Liver (tissue), 10 donors: ENCODE measurements at places on chromosomes 12 and 14.

DNA sequence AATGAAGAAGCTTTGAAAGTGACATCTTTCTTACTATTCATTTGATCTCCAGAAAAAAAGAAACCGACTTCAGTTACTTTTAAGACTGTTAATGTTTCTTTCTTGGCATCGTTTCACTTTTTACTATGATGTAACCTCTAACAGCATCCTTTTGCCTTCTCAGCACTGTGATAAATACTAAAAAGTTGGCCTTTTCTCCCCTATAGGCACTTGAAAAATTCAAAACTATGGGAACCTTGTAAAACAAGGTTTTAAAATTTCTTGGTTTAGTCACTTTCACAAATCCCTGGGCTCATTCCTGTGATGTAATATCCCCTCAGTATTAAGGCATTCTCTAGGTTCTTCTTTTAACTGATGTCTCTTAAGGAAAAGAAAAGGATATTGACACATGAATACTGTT is 281.8 kb downstream of the EGLN3 start:
- no peak for DNase-seq

DNA sequence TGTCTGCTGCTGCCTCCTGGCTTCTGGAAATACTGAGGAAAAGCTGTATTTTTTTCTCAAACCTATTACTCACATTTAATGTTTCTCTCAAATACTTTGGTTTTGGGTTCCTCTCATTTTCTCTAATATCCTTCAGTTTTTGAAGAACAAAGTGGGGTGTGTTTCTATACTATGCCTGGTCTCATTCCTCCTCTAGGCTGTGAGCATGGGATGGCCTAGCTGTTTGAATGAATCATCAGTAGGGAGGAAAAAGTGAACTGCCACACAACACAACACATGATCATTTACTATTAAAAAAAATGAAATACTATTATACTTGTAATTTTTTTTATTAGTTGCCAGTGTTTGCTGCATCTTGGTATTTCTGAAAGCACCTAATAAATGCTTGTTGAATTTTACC is 11.3 kb upstream of the SMCO3 start:
- DNase-seq = no peak

DNA sequence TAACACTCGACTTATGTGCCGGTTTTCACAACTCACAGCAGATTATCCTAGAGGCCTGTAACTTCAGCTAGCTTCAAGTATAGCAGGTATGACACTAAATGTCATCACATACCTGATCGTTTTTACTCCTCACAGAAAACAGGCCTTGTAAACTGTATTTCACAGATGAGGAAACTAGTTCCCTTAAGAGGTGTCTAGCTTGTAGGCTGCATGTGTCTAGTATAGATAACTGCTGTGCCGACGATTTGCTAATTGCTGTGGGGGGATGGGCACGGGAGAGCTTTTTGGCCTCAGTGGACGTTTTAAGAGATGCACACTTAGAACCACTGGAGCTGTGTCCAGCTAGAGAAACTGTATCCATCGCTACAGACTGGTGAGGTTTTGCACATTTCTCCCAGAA is 78.8 kb downstream of the PAPOLA start:
- no peak for DNase-seq

DNA sequence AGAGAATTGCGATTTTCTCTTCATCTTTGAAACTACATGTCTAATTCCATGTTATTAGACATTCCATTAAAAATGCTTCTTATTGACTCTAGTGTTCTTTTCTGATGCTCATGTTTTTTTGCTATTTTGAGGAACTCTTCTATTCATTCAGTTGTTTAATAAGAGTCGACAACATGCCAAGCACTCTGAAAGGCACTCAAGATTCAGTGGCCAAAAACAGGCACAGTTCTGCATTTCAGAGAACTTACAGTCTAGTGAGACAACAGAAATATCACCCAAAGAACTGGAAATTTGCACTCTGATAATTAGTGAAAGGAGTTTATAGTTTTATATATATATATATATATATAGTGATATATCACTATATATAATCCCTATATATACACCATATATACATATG is 111.7 kb downstream of the TSHR start:
- DNase-seq = no peak

- no peak for DNase-seq
These were observed 155.6 kb downstream of the SLC6A15 start for GRCh38 chr12:84756961-84757360.

DNA sequence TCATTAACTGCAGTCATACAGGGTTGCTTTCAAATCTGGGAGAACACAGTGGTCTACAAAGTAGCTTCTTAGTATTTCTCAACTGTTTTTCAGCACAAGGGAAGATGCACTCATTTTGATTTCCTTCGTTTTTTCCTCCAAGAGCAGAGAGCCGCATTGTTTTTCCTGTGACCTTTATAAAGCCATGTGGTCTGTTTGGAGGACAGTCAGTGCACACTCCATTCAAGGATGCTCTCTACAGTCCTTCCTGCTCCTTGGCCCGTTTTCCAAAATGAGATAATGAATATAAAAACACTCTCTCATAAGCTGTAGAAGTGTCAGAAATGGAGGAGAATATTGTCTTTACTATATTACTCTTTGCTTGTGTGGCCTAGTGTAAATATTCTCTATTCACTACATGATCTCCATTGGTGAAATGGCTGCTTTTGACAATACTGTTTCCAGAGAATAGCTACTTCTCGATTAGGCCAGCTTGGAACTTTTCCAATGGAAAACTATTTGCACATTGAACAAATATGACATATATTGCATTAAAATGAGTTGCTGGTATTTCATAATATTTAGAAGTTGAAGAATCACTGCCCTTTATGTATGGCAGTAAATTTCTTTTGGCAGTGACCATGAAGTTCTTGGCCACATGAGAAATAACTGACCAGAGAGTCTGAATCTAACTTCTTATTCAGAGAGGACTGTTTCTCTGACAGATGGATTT is 393.1 kb upstream of the RGS6 start:
- DNase-seq = no peak

DNA sequence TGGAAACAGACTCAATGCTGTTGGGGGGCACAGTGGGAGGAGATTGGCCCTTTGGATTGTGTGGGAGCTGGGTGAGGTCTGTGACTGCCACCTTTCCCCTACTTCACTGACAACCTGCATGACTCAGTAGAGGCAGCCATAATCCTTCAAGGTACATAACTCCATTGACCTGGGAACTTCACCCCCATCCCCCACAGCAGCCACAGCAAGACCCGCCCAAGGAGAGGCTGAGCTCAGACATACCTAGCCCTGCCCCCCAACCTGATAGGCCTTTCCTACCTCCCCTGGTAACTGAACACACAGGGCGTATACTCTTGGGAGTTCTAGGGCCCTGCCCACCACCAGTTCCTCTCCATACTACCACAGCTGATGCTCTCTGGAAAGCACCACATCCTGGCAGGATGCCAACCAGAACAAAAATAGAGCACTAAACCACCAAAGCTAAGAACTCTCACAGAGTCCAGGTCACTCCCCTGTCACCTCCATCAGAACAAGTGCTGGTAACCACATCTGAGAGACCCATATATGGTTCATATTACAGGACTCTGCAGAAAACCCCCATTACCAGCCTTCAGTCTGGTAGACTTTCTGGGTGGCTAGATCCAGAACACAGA is 703.9 kb downstream of the FSCB start:
- DNase-seq = no peak

- no peak for DNase-seq
These were observed 402.4 kb upstream of the RGS6 start for GRCh38 chr14:71529848-71530247.

GRCh38 chr12:110960795-110961194 is 40.4 kb upstream of the MYL2 start:
- DNase-seq = no peak

GRCh38 chr12:75611041-75611440 is 99.6 kb upstream of the KRR1 start:
- no peak for DNase-seq

GRCh38 chr12:95484524-95484923 is 10.6 kb downstream of the METAP2 start:
- no peak for DNase-seq

- DNase-seq = no peak
These were observed 123.1 kb upstream of the PARP11 start for GRCh38 chr12:3996322-3996721.

DNA sequence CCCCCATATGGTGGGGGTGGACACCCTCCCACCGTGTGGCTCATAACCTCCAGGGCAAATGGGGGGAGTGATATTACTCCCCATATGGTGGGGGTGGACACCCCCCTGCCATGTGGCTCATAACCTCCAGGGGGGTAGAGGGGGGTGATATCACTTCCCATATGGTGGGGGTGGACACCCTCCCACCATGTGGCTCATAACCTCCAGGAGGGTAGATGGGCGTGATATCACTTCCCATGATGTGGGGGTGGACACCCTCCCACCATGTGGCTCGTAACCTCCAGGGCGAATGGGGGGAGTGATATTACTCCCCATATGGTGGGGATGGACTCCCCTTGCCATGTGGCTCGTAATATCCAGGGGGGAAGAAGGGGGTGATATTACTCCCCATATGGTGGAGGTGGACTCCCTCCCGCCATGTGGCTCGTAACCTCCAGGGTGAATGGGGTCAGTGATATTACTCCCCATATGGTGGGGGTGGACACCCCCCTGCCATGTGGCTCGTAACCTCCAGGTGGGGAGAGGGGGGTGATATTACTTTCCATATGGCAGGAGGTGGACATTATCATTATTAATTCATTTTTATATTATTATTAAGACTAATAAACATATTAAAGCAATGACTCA is 51.2 kb upstream of the OXA1L start:
- no peak for DNase-seq

DNA sequence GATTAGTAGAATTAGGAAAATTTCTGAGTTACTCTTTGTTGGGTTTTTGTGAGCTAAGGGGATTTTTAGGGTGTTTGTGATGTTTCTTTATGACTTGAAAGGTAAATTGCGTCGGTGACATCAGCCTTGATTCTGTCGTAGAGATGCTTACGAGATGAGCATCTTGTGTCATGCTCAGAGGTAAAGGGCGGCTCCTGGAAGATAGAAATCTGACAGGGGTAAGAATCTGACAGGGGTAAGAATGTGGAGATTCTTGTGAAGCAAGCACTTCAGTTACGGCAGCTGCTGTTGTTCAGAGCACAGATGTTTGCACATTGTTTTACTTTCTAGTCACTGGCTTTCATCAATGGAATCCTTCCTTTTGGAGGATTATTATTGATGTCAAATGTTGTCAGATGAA is 22.5 kb downstream of the EML1 start:
- no peak for DNase-seq

DNA sequence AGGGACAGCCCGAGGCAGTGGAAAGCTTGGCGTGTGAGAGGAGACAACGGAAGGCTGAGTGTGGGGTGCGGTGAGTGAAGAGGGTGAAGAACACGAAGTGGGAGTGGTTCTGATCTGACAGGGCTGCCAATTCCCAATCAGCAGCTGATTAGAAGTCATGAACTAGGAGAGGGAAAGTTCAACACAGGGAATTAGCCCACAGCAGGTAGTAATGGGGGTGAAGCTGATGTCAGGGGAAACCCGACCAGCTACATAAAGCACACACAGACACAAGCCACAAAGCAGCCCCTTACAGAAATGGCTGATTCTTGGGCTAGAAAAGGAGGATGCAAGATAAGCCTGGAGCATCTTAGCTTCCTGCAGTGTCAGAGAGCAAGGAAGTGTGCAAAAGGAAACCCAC is 47.5 kb upstream of the TCL1A start:
- DNase-seq = no peak

GRCh38 chr12:50520416-50521207 is 15.8 kb downstream of the DIP2B start:
- DNase-seq = no peak

- DNase-seq = no peak
These were observed 67.8 kb upstream of the EGLN3 start for GRCh38 chr14:34018564-34019244.

- no peak for DNase-seq
These were observed 39.9 kb downstream of the SLC25A47 start for GRCh38 chr14:100363053-100363452.

DNA sequence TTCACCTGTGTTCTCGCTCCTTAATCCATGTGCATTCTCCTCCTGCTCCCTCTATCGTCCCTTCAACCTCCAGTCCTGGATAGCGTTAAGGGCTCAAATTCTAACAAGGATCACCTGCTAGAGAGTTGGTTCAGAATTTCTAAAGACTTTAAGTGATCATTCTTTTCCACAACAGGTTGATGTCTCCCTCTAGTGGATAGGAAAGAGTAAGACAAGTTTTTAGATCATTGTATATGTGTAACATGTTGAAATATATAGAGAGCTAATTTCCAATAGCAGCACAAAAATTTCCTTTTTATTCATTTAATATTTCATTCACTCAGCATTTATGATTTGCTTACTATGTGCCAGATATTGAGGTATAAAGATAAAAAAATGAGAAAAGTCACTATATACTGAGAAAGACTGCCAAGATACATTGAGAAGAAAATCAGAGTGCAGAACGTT is 9.3 kb upstream of the ESR2 start:
- no peak for DNase-seq

DNA sequence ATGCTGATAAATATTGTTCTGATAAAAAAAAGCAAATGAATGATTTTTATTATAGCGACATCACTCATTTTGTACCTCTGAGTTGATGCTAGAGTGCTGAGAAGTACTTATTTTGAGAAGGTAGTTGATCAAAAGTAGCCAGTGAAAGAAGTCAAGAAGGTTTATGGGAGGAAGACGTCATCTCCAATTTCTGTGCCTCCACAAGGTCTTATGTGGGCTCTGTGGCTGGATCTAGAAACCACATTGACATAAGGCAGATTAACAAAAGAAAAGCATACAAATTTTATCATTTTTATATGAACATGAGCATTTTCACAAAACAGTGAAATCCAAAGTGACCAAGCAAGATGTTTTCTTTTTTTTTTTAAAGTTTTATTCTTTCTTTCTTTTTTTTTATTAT is 289.5 kb upstream of the FAR2 start:
- DNase-seq = no peak
